HFFc6 (cell line): ENCODE measurements at places on chromosomes 7 and 10.

DNA sequence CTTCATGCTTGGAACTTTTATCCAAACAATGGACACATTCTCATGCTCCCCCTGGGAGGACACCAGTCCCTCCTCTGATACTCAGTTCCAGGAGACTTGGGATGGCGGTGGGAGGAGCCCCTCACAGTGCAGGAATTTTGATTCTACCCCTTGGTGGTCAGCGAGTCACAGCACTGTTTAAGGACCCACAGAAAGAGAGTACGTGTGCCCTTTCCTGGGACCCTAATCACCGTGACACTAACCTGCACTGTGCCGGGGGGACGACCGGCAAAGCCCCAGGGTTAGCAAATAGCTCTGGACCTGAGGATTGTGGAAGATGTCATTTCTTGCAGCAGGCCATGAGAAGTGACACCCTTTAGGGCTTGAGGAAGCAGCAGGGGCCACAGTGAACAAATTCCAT lies 10.4 kb downstream of the AFAP1L2 start:
- no peak for DNase-seq

GRCh38 chr7:18948521-18948920 lies 168.9 kb downstream of the TWIST1 start:
- DNase-seq = no peak

DNA sequence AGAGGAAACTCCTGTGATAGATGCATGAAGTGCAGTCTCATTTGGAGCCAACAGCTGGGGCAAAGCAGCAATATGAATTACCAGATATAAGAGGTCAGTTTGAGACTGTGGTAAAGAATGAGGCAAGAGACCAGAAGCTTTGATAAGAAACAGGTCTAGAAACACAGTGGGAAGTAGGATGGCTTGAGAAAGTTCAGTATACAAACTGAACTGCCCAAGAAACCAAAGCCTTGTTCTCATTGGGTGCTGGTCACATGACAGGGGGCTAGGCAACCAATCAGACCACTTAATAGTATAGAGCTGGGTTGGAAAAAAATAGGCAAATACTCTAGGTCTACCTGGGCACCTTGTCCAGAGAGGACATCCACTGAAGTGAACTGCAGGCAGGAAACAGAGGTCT lies 46.2 kb upstream of the PLCE1 start:
- no peak for DNase-seq

DNA sequence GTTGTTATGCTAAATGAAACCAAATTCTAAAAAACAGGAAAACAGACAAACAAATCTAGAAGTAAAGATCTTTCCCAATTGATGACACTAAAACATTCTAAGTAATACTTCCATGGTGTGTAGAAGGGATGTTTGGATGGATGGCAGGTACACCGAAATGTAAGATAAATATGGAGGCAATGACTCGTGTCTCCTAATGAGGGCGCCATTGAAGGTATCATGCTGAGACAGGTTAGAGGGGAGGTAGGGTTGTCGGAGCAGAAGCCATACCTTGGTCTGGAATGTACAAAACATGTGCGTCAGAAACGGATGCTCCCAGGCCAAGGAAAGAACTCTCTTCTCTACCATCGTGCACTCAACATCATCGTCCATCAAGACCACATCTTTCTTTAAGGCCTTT lies 101.4 kb downstream of the PRKCQ start:
- no peak for DNase-seq

- DNase-seq = no peak
Observed at GRCh38 chr7:123655614-123656013, at the start of gene LMOD2. TSS of gene LMOD2 (plus strand) at chr7:123655866. CDS start at chr7:123655964, 98 bp downstream.

GRCh38 chr7:115363916-115364315 lies 442.0 kb downstream of the MDFIC start:
- peak; percentile 18 for DNase-seq

GRCh38 chr7:45700556-45700955 lies 126.4 kb downstream of the ADCY1 start:
- DNase-seq = no peak

- DNase-seq = no peak
Observed at GRCh38 chr10:97686301-97686961, 610 bp downstream of the AVPI1 start.

DNA sequence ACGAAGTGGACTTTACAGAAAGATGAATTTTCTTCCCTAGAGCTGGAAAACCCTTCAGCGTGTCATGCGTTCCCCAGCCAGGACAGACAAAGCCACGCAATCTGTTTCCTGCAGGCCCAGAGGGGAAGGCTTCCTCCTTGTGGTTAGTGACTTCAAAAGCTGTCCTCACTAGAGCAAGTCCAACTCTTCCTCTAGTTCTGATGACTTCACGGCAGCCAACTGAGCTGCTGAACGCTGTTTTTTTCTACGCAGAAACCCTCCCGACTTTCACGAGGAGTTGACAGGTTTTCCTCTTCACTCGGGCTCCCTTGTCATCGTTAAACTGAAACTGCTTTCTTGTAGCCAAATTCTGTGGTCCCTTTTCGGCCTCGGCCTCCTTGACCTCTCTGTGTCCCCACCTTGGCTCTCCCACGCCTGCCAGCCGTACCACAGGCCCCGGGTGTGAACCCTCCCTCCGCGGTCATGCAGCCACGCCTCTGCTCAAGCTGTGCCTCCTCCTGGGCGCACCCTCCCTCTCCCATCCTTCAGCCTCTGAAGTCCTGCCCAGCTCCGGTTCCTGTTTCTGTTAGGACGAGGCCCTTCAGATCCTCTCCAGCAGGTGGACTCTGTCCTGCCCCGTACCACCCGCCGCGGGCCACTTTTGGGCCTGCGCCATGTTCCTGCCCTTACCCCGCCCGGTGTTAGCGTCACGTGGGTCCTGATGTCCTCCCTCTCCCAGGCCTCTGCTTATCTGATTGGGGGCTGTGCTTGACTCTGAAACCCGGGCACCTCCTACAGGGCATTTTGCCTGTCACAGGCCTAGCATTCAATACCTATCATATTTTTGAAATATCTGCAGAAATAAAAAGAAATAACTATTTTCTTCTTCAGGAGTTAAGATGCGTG lies 39.3 kb downstream of the CUX1 start:
- peak; percentile 93 for DNase-seq

DNA sequence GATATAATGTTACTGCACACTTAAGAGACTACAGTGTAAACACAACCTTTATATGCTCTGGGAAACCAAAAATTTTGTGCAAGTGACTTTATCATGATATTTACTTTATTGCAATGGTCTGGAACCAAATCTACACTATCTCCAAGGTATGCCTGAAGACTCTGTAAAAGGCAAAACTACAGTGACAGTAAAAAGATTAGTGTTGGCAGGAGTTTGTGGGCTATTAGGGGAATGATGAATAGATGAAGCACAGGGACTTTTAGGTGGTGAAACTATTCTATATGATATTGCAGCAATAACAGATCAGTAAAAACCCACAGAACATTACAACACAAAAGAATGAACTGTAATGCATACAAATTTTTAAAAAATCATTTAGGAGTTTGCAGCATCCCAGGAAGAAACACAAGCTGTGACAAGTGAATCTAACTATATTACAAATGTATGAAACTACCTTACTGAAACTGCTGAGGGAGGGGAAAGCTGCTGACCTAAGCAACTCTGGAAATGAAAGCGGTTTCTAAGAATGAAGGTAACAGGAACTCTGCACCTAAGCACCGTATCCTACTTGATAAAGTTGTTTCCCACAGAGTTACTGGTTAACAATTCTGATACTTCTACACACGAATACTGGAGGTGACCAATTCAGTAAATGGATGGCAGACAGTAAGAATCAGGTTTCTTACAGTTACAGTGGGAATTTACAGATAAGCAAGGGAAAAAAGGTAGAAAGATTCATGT lies 82.6 kb downstream of the ATE1 start:
- no peak for DNase-seq

- no peak for DNase-seq
Observed at GRCh38 chr7:128872394-128872824, 9.8 kb downstream of the ATP6V1F start.

GRCh38 chr7:70288781-70289456 lies 690.6 kb downstream of the AUTS2 start:
- DNase-seq = no peak
